ENCODE measurements at places on chromosomes 2 and 18.

- DNase-seq = no peak
Observed at GRCh38 chr2:71558300-71559051, 105.1 kb downstream of the DYSF start.

DNA sequence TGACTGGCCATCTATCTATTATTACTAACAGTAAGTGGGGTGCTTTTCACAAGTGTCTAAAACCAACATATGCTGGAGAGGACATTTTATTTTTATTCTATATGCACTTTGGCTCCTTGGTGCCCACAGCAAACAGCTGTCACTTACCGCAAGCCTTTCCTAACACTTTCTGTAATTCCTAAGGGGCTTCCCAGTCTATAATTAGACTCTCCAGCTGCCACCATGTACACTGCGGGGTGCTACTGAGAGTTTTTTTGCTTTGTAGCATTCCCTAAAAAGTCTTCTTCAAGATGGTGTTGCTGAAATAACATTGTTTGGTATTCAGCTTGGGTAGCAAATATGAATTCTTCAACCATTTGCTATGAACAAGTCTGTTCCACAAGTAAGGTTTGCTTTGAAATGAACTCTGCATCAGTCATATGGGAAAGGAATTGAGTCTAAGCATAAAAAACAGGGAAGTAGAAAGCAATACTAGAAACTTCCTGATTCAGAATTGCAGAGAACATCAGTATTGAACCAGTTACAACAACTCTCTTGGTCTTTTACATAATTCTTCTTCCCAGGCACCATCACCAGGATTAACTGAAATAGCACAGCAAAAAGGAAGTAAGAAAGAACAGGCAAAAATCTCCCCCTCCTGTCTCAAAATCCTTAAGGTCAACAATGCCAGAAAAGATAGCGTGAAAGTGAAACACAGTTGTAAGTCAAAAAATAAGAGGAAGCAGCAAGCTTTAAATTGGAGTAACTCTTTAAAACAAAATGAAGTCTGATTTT, 28.6 kb downstream of the EPB41L3 start:
- DNase-seq = no peak

DNA sequence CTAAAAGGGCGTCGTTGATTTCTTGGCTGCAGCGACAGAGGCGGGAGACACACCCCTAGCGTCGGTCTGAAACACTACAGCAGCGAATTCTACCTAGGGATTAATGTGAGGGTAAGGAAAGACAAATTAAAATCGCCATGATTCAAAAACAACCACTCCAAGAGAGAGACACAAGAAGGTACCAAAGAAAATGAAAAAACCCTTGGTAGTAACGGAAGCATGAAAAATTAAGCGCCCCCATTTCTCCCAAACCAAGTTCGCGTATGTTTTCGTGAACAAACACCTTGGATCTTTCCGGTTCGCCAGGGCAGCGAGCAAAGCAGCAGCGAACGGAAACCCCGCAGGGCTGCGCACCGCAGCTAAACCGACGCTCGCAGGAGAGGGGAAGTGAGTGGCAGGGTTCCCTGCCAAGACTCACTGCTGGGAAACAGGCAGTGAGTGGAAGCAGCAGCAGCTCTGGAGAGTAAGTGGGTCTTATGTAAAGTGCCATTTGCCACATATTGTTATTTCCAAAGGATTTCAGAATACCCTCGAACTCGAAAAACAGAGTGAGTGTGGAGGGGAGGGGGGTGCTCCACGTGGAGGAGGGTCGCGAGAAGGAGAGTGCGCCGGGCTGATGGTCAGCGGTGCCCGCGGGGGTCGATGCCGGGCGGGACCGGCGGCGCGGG, 1.0 kb downstream of the PPP3R1 start:
- no peak for DNase-seq

DNA sequence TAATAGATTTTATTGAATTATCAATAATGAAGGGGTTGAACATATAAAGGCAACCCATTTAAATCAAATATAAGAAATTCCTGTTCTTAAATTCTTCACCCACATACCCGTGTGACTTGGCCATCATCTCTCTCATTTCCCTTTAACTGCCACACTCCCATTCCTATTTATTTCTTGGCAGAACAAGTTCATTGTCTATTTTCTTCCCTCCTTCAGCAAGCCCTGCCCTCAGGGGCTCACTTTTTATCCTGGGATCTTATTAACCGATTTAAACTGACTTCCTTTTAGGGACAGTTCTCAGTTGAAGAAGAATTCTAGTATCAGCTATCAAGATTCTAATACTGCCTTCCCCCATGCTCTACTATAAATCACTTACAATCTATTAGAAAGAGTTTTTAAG, 123.2 kb downstream of the FTCDNL1 start:
- no peak for DNase-seq

DNA sequence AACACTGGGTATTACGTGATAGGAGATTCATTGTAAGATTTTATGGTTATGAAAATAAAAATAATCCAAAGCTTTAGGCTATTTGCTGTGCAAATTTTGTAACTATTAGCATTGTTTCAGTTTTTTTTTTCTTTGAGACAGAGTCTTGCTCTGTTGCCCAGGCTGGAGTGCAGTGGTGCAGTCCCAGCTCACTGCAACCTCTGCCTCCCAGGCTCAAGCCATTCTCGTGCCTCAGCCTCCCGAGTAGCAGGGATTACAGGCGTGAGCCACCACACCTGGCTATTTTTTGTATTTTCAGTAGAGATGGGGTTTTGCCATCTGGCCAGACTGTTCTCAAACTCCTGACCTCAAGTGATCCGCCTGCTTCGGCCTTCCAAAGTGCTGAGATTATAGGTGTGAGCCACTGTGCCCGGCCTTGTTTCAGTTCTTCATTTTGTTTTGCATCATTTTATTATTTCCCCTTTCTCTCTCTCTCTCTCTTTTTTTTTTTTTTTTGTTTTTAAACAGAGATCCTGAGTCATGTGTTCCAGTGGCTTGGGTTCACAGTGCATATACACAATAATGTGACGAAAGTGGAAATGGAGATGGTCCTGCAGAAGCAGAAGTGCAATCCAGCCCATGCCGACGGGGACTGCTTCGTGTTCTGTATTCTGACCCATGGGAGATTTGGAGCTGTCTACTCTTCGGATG, 25.8 kb downstream of the CASP10 start:
- DNase-seq = no peak

- no peak for DNase-seq
Observed at GRCh38 chr18:79217979-79218604, 148.9 kb downstream of the ATP9B start.

DNA sequence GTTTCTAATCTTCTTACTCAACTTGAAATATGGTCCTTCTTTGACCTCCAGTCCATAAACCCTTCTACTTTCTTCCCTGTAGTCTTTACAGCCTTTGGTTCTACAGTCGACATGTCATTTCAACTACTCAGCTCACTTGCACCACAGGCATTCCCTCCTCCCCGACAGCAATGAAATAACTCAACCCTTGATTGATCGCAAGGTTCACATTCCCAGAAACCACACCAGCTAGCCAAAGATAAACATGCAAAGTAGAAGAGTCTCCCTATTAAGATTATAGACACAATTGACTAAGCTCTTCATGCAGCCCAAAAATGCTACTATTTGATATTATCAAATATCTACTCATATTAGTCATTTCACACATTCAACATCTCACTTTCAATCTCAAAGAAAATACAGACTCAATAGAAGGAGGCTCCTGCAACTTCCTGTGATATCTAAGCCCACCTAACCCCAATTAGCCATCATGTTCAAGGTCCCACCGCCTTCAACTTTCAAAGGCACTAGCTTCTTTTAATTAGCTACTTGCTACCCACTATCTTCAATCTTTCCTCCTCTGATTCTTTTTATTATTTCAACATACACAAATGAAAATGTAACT, 50.8 kb downstream of the RTTN start:
- DNase-seq = peak; percentile 19

DNA sequence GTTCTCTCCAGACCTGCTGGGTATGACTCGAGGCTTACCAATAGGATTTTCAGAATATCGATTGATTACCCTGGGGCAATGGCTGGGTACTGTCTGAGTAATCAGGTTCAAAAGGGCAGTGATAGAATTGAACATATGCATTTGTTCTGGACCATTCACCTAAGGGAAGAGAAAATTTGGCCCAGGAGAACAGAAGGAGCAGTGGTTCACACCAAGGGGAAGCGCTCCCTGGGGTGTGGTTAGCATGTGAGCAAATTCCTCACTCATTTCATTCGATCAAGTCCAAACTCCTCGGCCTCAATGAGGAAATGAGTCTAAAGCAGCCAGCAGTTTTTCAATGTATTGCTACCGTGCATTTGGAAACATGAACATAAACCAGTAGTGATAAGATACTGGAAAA, 55.6 kb downstream of the CYP26B1 start:
- DNase-seq = no peak

DNA sequence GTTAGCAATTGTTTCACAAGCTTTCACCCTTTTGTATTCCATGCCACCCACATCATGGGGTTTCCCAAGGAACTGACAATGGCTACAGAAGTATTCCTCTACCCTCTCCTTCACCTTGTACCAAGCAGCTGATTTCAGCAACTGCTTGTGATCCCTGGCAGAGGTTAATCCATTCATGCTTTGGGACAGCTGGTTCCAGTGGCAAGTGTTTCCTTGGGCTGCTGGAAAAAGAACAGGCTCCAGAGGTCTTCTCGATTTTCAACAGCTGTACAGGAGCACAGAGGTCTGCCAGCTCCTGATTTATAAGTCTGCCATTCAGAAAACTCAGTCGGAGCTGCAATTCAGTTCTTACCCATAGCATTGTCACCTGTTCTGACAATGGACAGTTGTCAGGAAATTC, 239.2 kb upstream of the CWC22 start:
- DNase-seq = no peak

- no peak for DNase-seq
Observed at GRCh38 chr2:99670768-99671734, 181.2 kb upstream of the REV1 start.

GRCh38 chr2:231348704-231349373, 46.7 kb upstream of the B3GNT7 start:
- DNase-seq = no peak

GRCh38 chr18:7904529-7904928, 337.4 kb downstream of the PTPRM start:
- no peak for DNase-seq
